ENCODE measurements at places on chromosomes 16 and 17.

GRCh38 chr16:14955546-14956231 is 18.4 kb downstream of the NPIPA1 start:
- peak; percentile 26 for ATAC-seq

DNA sequence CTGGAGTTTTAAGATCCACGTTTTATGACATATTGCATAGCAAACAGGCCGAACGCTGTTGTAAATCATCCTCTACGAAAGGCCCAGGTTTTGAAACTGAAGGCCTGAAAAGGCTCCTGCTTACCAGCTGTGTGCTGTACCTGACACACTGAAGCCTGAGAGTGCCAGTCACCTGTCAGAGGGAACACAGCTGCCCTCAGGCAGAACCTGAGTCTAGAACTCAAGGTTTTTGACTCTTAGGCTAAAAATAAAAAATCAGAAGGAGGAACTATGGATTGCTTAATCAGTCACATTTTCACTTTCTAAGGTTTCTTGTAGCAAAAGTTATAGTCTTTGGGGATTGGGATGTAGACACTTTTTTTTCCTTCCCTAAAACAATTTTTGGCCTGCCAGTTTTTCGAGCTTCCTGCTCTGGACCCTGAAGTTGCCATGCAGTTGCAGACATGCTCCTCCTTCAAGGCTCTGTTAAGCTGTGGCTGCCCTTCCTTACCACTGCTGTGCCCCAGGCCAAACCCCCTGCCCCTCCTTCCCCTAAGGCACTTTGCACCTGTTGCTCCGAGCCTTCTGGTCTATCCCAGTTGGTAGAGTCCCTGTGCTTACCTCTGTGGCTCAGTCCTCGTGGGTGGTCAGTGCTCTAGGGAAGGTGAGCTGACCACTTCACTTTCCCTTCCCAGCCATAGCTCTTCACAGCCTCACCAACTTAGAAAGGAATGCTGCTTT is 56.6 kb downstream of the TENT4B start:
- ATAC-seq: no peak

- ATAC-seq: no peak
These were observed 256.3 kb upstream of the SDK2 start for GRCh38 chr17:73900516-73900915.

GRCh38 chr17:6327007-6327406 is 107.9 kb downstream of the AIPL1 start:
- ATAC-seq: peak; percentile 44

DNA sequence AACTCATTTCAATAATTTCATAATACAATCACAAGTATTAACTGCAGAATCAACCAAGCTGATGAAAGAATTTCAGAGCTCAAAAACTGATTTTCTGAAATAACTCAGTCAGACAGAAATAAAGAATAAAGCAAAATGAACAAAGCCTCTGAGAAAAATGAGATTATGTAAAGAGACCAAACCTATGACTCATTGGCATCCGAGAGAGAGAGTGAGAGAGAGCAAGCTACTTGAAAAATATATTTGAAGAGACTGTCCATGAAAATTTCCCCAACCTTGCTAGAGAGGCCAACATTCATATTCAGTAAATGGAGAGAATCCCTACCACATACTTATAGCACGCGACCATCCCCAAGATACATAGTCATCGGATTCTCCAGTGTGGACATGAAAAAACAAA is 1376.4 kb downstream of the CDH11 start:
- ATAC-seq: no peak

DNA sequence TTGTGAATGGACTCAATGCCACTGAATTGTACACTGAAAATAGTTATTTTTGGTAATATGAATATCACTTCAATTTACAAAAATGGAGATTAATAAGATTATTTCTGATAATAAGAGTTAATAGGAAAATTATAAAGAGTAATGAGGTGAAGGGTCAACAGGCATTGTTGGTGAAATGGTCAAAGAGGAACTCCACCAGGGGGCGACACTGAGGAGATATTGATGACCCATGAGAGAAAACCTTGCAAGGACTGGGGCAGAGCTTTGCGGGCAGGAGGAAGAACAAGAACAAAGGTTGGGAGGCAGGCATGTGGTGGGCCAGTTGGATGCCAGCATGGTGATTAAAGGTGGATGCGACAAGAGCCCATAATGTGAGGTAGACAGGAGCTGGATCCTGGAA is 74.0 kb upstream of the XYLT1 start:
- no peak for ATAC-seq

GRCh38 chr17:62723842-62724241 is 84.3 kb downstream of the MARCHF10 start:
- ATAC-seq: no peak

DNA sequence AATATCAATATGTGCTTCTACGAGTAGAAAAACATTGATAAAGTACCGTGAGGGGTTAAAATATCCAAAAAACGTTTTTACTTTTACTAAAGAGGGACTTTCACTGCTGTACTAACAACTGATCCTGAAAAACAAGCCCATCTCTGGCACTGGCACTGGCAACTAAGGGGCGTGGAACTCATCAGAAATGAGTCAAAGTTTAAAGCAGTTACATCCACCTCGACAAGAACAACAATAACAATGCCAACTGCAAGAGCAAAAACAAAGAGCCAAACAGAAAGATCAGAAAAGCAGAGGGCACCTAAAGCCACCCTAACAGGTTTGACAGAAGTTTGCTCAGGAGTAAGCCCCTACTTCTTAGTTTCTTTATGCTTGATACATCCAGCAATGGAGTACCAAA is 13.1 kb downstream of the MBTPS1 start:
- ATAC-seq: peak; percentile 74

- peak; percentile 58 for ATAC-seq
These were observed 13.1 kb upstream of the SEPHS2 start for GRCh38 chr16:30458561-30459394.

DNA sequence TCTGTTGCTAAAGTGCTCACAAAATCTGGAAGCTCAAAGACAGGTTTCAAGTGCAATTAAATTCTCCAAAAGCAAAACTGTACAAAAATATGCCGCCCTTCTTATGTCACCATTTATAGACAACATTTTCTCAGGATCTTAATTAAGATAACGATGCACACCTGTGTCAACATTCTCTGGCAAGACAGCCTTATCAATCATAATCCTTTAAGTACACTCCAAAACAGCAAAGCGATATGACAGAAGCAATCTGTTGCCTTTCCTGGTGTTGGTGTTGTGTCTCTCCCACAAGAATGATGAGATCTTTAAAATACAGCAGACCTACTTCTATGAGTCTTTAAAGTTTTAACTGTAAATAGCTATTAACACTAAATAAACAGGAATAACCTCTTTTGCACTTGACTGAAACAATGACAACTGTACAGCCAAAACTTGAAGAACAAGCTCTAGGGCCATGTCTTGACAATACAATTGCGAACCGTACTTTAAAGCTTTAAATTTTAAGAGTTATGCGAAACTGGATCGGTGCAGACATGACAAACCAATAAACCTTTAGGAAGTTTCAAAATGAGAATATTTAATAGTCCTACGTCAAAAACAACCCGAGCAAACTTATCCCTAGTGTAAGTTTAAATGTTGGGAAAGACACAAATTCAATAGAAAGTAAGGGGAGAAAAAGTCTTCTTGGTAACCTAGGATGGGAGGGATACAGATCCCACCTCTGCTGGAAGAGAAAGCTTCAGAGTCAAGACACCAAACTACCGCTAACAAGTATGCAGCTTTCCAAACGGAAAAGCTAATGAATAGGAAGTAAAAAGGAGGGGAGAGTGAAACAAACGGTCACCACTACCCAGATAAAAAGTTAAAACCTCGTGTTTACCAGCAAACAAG is 3.3 kb upstream of the IRX5 start:
- no peak for ATAC-seq

GRCh38 chr16:64445649-64446048 is 676.2 kb downstream of the CDH11 start:
- ATAC-seq: no peak

- ATAC-seq: no peak
These were observed 5.4 kb upstream of the MMD start for GRCh38 chr17:55426851-55427586.

DNA sequence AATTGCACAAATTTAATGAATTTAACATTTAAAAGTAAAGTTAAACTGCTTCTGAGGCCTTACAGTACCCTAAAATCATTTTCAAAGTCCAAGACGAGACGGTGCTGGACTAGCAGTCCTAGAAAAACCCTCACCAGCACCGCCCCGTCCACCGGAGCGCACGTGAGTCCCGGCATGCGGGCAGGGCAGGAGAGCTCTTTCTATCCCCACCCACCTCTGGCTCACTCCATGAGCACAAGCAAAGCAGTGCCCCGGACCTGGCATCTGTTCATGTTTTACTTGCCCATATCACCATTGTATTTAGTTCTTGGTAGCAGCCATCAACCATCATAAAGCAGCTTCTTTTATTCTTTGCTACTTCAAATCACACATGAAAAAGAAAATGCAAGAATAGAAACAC is 41.7 kb downstream of the ANKRD11 start:
- ATAC-seq: peak; percentile 10

- peak; percentile 76 for ATAC-seq
These were observed 465 bp upstream of the PRSS22 start for GRCh38 chr16:2858245-2859025.

DNA sequence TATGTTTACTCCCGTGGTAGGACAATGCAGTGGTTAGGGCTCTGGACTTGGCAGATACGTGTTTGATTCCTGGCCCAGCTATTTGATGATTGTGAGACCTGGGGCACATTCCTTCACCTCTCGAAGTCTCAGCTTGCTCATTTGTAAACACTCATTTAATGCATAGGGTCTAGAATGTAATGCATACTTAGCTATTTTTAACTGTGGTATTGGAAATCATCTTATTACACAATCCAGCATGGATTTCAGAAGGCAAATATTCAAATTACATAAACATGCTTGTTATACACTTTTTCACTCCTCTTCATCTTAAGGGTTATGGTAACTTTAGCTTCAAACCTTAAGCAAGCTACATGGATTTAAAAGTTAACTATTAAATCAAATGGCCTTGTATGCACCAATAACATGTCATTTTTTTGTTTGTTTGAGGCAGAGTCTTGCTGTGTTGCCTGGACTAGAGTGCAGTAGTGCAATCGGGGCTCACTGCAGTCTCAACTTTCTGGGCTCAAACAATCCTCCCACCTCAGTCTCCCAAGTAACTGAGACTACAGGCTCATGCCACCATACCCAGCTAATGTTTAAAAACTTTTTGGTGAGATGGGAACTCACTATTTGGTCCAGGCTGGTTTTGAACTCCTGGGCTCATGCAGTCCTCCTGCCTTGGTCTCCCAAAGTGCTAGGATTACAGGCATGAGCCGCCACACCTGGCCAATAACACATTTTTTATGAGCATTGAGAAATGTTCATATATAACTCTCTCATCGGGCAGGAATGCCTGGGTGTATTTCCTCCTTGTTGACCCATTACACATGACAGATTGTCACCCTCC is 52.5 kb downstream of the VAT1L start:
- ATAC-seq: no peak

- ATAC-seq: no peak
These were observed 1.4 kb downstream of the PRSS8 start for GRCh38 chr16:31134091-31134571.

DNA sequence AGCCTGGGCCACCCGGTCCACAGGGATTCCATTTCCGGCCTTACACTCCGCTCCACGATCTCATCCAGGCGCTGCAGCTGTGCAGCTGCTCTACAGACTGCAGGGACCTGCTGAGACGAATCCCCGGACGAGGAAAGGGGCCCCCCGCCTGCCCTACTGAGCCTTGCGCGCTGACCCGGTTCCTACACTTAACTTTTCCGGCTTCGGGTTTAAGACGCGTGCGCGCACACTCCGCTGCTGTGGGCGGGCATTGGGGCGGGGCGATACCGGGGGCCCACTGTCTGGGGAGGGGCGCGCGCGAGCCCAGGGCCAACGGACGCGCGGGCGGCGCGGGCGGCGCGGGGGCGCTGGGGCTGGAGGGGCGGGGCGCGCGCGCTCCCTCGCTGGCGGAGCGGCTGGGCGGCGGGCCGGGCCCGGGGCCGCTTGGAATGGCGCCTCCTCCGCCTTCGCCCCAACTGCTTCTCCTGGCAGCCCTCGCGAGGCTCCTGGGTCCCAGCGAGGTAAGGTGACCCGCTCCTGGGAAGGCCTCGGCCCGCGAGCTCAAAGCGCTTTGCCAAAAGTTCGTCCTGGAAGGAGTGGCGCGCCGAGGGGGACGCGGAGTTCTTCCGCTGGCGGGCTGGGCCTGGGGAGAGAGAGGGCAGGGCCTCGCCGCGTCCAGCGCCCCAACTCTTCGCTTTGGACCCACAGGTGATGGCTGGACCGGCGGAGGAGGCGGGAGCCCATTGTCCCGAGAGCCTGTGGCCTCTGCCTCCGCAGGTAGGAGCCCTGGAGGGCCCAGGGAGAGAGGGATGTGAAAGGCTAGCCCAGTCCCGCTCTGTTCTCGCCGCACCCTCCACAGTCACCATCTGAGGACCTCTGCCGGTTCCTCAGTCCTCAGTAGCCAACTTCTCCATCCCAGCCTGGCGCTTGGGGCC is at the start of gene TP53I13:
Gene TP53I13, plus strand, starts transcription at position 371 of the 914 bp plus-strand sequence. Its CDS starts 58 bp downstream, at position 429.
- peak; percentile 62 for ATAC-seq

GRCh38 chr17:19398301-19399181 is 11.6 kb upstream of the MFAP4 start:
- ATAC-seq: peak; percentile 59

GRCh38 chr17:17818088-17818526 is 18.7 kb downstream of the SREBF1 start:
- ATAC-seq: peak; percentile 17

DNA sequence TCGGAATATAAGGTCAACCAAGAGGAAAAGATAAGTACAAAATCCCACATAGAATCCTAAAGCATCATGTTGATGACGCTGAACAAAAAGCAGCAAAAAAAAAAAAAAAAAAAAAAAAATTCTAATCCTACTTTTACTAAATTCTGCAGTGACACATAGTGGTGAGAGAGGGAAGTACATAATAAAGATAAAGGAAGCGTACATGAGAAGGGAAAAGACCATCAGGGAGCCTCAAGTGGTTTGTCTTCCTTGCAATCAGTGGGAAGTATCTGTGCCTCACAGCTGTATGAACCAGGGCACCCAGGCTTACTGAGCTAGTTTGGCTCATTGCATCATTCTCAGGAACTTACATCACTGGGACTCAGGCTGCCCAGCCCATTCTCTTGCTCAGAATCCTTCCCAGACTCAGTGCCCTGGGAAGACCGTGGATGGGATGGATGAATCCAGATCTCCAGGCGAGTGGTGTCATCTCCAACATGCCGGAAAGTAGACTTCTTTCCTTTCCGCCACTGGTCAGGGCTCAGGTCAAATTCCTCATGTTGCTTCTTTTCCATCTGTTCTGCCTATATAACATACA is 21.2 kb downstream of the SMG6 start:
- peak; percentile 52 for ATAC-seq

- ATAC-seq: peak; percentile 75
These were observed 24.1 kb downstream of the HMOX2 start for GRCh38 chr16:4500272-4500671.

GRCh38 chr17:3795390-3796102 is 5.4 kb downstream of the ITGAE start:
- no peak for ATAC-seq

DNA sequence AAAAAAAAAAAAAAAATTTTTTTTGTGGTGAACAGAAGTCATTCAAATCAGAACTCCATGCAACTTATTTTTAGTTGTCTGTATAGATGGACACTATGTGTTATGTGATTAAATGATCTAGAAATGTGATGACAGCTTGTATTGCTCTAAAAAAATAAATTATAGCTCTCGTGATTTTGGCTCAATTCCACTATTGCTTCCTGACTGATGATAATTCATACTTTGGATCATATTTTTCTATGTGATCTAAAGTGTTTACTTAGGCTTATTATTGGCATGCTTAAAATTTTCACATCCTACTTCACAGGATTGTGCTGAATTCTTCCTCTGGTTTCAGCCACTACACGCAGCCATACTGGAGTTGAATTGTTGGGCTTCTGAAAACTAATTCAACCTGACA is 76.8 kb downstream of the RPGRIP1L start:
- ATAC-seq: no peak
